NCI-H2081 treated with DMSO at 0.1 percent for 48 hours (cell line): ENCODE measurements at places on chromosomes 3 and 15.

GRCh38 chr15:97745481-97746071 is 214.9 kb upstream of the ARRDC4 start:
- no peak for DNase-seq

DNA sequence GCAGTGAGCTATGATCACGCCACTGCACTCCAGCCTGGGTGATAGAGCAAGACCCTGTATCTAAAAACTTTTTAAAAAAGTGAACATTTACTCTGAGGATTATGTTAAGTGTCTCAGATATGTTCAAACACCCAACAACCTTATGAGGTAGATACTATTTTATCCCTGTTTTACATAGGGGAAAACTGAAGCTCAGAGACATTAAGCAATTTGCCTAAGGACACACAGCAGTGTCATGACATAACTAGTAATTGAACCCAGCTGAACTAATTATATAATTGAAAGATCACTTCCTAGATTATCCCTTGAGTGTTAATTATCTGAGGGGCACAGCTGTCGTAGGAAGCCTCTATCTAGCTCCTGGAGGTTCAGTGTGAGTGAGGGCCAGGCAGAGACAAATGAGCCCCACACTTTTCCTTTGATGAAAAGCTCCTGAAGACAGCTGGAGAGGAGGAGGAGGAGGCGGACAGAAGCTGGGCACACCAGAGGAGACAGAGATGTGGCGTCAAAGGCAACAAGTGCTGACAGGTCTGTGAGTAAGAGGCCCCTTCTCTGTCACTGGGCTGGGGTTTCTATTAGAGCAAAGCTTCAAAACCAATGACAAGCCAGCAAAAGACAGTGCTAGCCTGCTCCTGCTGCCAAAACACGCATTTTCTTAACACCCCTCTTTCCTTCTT is 20.5 kb downstream of the TRH start:
- no peak for DNase-seq

DNA sequence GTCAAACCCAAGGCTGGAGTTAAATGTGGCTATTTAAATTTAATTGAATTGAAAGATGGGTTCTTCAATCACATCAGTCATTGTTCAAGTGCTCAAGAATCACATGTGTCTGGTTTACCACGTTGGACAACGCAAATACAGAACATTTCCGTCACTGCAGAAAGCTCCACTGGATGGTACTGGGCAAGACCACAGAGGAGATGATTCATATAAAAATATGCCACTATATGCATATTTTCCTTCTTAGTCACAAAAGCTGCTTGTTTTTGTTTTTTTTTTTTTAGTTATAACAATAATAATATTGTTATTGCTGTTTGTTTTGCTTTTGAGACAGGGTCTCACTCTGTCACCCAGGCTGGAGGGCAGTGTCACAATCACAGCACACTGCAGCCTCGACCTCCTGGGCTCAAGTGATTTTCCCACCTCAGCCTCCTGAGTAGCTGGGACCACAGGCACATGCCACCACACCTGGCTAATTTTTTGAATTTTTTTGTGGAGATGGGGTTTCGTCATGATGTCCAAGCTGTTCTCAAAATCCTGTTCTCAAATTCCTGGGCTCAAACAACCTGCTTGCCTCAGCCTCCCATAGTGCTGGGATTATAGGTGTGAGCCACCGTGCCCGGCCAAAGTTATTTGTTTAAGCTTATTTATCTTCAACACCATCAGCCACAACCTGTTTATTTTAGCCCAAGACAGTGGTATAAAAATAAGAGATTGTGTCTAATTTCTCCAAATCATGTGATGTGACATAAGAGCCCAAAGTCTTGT is 19.4 kb downstream of the RTP3 start:
- no peak for DNase-seq

- no peak for DNase-seq
Measured at GRCh38 chr3:149581681-149582370, 76.0 kb downstream of the WWTR1 start.

DNA sequence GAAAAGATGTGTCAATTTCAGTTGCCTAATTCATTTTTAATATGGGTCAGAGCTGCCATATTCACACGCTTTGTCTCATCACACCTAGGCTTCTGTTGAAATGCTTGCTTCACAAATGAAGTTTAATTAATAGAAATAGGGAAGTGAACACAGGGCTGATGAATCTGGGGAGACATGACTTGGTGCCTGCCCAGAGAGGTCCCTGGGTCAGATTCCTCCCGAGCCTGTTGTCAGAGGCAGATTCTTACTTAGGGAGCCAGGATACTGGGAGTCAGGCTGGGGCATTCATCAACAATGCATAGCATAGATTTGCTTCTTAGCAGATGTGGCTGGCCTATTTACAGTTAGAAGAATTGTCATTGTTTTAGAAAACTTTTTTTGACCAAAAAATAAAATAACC is 90.6 kb downstream of the CACNA1D start:
- no peak for DNase-seq

DNA sequence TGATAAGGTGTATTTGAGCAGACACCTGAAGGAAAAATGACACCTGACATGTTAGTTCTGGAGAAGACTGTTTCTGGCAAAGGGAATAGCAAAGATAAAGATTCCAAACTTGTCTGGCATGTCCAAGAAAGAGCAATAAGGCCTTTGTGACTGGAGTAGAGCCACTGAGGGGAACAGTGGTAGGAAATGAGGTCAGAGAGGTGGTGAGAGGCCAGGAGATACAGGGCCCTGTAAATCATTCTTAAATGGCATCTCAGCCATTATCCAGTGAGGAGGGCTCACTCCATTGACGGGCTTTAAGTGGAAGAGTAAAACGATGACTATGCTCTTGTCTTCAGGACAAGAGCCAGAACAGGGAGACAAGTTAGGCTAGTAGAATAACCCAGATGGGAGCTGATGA is 4.5 kb downstream of the SLC49A4 start:
- no peak for DNase-seq

- DNase-seq, result no peak
Measured at GRCh38 chr15:99014803-99015697, 7.5 kb upstream of the PGPEP1L start.

- DNase-seq, result no peak
Measured at GRCh38 chr15:67468416-67468815, 52.5 kb upstream of the C15orf61 start.

DNA sequence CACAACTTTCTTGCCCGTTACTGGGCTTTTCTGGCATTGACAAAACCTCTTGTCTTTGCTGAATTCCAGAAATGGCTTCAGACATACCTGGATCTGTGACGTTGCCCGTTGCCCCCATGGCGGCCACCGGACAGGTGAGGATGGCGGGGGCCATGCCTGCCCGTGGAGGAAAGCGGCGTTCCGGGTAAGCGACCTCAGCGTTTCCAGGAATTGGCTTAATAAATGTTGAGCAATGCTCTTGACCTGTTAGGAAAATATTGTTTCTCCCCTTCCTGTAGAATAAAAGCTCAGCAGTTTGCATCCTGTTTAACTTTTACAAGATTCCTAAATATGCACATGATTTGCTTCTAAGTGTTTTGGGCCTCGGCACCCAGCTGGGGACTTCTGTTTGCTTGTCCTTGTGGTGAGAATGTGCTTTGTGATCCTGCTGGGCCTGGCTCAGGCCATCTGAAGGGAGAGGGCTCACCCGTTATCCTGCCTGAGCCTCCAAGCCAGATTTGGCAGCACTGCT is 46.7 kb downstream of the ARNT2 start:
- DNase-seq, result no peak

- no peak for DNase-seq
Measured at GRCh38 chr15:69760258-69760845, 307.7 kb downstream of the RPLP1 start.

GRCh38 chr3:7444886-7445285 is 584.0 kb downstream of the GRM7 start:
- DNase-seq, result no peak

DNA sequence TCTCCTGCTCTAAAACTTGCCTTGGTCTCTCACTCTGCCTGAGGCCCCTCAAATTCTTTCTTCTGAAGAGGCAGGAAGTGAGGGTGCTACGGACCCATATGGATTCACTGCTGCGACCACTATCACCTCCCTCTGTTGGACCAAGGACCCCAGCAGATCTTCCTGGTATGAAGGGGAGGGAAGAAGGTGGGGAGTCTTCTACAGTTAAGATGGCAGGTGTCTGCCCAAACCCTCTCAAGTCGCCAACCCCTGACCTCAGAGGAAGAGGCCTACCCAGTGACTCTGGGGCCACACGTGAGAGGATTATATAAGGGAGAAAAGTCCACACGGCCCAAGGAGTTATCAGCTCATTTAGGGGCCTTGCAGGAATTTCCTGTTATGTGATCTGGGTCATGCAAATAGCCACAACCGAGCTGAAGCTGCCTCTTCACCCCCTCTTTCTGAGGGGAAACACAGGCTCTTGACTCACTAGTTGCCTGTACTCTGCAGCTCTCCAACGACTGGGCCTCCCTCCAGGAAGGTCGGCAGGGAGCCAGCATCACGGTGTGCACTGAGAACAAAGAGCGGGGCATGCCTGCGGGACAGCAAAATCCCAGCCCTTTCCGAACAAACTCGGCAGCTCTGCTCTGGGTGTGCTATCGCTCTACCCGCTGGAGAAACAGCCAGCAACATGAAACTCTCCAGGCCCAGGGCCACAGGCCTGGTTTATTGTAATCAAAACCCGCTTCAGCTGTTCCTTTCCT is 116.0 kb downstream of the XXYLT1 start:
- DNase-seq, result peak; percentile 58

- DNase-seq, result no peak
Measured at GRCh38 chr15:57302640-57303257, 73.6 kb upstream of the CGNL1 start.

DNA sequence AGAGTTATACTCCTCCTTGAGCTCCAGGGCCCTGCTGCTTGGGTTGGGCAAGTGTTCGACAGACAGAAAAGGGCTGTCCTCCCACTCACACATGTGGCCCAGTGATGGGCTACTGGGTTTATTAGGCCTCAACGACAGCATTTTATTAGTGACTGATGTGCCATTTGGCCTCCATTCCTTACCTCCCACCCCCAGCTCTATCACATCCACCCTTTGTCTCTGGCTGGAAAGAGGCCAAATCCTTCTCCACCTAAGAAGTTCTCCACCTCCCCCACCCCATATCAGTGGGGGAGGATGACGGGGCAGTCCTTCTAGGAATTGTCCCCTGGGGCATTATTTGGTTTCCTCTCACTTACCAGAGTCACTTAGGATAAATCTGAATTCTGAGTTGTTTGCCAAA is 57.1 kb upstream of the WNT5A start:
- DNase-seq, result no peak

GRCh38 chr3:194269610-194270145 is 81.5 kb downstream of the CPN2 start:
- DNase-seq, result no peak

GRCh38 chr15:77589839-77590238 is 42.9 kb downstream of the LINGO1 start:
- DNase-seq, result no peak

GRCh38 chr15:74374648-74375302 is 7.3 kb upstream of the CYP11A1 start:
- DNase-seq, result no peak

- DNase-seq, result no peak
Measured at GRCh38 chr3:62132027-62132602, 241.2 kb downstream of the FEZF2 start.

- no peak for DNase-seq
Measured at GRCh38 chr3:64673159-64673715, 14.6 kb downstream of the ADAMTS9 start.

DNA sequence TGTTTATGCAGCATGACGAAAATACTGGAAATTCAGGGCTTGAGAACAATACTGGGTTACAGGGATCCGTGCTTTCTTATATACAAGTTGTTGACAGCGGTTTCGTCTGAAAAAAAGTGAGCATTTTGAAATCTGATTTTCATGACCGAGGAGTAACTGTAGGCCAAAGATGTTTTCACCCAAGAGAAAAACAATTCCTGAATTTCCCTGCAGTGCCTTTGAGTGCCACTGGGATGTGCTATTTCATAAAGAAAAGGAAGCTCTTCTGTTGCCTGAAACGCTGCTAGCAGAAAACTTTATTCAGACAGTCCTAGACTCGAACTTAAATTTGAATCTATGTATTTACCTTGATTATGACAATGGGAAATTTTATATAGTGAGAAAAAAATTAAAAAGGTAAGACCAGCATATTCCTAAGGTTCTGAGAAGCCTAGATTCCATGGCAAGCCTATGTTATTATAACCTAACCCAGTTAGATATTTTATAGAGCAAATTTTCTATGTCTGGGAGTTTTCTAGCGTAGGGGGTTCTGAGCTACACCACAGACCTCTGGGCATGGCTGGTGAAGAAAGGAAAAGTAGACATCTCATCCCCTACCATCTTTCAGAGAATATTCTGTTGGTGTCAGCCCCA is 30.2 kb downstream of the KCNAB1 start:
- DNase-seq, result peak; percentile 18

DNA sequence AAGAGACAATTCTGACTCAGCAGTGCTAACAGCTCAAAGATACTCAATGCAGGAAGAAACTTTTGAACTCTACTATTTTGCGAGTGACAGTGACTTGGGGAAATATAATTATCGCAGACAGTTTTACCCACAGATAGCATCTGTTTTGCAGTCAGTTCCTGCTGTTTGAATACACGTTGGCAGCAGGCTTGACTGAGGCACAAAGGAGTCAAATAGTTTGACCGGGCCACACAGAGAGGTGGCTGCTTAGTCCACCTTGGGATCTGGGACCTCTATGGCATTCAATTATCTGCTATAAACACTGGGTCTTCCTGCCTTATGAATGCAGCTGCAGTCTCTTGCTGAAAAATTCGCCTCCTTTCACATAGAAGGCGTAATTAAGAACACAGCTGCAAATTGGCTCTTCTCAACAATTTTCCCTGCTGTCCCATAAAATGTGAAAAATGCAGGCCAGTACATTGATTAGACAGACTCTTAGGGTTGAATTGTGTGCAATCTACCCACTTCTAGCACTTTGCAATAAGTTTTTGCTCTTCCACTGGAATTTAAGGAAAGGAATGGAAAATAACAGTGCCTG is 56.5 kb downstream of the OTOL1 start:
- DNase-seq, result no peak

GRCh38 chr3:50327129-50327528 is 894 bp downstream of the TUSC2 start:
- DNase-seq, result no peak

GRCh38 chr3:14363379-14363778 is 39.0 kb upstream of the SLC6A6 start:
- no peak for DNase-seq

GRCh38 chr3:115623044-115623868 is at the start of gene GAP43:
TSS of gene GAP43 (plus strand) at chr3:115623510. CDS start at chr3:115623690, 180 bp downstream.
- no peak for DNase-seq

DNA sequence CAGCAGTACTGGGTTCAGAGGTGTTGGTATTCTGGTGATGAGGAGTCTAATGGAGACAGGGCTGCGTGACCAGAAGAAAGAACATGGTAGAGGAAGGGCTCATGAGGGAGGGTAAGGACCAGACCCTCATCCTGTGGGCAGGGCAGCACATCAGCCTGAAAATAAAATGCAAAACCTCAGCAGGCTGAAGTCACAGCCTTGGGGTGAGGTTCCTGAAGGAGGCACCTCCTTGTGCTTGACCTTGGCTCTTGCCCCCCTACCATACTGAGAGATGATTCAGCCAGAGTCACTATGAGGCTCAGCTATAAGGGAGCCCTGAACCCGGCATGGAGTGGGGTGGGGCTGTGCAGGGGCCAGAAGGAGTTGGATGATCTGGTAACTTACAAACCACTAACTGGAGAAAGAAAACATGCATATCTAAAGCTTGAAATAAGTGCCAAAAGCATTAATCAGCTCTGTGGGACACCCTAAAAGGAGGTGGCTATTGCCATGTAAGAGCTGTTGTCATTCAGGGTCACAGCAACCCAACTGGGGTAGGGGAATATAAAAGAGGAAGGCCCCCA is 60.2 kb downstream of the CORO2B start:
- no peak for DNase-seq
